ENCODE measurements at places on chromosomes 6 and 20.
A peak's percentile ranks its signal among the peaks of the same experiment; 100 is the strongest.

GRCh38 chr6:43623880-43624785, 4.9 kb downstream of the GTPBP2 start:
- DNase-seq, result no peak

GRCh38 chr6:155647354-155647753, 191.7 kb upstream of the NOX3 start:
- no peak for DNase-seq

DNA sequence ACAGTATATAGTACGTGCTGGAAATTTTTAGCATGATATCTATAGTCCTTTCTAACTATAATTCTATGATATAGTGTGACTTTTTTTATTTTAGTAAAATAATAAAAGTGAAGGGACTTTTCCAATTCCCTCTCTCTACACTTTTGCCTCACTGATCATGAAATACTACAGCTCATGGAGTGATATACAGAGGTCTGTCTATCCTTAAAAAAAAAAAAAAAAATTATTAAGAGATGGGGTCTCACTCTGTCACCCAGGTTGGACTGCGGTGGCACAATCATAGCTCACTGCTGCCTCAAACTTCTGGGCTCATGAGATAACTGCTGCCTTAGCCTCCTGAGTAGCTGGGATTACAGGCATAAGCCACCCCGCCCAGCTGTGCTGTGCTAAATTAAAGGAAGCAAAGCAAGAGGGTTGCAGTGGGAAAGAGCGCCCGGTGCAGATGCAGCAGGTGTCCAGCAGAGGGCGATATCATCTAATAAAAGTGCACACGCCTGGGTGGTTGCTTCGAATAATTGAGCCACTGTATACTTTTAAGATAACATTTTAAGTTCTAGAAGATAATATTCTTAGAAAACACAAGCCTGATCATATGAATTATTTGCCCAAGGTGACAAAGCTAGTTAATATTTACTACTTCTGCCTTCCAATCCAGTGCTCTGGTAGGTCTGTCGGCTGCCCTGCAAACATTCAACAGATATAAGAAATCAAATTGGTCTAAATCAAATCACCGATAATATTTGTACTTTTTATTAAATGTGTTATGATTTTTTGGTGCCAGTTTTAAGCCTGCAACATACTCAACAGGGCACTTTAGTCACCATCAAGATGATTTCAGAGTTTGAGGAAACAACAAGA, 94.9 kb upstream of the NT5E start:
- peak; percentile 36 for DNase-seq

DNA sequence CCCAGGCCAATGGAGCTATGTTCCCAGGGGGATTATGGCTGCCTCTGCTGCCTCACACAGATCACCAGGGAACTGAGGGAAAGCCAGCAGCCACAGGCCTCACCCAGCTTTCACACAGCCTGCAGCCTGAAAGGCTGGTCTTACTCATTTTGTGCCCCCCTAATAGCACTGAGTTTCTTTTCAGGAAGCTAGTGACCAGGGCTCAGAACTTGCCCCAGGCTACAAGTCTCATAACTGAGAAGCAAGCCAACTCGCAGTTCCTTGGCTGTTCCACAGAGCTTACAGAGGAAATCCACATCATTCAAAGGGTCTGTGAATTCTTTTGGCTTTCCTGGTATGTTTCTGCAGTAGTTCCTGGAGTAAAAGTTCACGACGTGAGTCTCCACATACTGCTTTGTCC, 524.8 kb upstream of the GJE1 start:
- DNase-seq, result no peak

DNA sequence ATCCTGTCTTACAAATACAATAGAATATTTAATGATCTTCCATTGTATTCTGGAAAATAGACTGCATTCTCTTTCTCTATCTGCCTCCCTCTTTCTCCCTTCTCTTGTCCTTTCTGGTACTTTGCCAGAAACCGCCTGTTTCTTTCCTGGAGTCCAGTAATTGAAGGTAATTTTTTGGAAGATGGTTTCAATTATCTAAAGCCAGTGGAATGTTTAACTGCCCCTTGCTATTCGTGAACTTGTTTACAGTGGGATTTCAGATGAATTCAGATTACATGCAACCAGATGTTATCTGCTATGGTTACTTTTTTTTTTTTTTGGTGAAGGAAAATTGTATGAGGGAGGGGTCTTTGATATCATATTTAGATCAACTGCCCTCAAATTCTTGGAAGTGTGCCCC, 655.5 kb upstream of the FLRT3 start:
- DNase-seq, result peak; percentile 48

GRCh38 chr20:37394543-37395409, 48.8 kb downstream of the SRC start:
- DNase-seq, result no peak

All from NCI-H226 (cell line).